ENCODE measurements at places on chromosomes 4 and X.

DNA sequence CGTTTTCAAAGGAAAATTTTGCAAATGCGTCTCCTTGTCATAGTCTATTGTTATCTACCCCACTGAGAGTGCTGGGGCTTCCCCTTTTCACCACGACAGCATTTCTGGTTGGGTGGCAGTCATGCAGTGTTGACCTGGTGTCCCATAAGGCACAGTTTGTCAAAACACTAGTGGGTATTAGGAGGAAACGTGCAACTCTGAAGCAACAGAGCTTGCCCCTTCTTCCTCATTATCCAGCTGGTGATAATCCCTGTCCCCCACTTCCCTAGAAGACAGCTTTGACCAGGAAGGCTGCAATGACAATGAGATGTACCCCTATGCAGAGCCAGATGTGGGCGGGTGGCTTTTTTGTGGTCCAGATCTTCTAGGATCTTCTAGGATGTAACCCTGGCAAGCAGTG lies 1.8 kb downstream of the TBC1D1 start:
- peak; percentile 90 for DNase-seq

DNA sequence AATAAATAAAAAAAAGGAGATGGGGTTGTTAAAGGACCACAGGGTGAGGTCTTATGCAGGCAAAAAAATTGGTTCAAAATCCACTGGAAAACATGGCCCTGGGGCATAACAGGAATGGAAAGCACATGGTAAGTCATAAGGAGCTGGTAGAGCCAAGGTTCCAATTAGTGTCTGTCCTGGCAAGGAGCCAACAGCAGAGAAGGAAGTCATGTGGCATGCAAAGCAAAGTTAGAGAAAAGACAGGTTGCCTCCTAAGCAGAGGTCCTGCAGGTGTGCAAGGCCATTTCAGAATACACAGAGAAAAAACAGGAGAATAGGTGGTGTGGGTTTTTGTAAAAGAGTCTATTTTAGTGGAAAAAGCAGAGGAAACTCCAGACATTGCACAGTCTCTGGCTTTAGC lies 1881.7 kb downstream of the ARAP2 start:
- DNase-seq: peak; percentile 0

GRCh38 chr4:115866364-115866896 lies 753.0 kb upstream of the NDST4 start:
- no peak for DNase-seq

- no peak for DNase-seq
Observed at GRCh38 chrX:124827258-124827845, 481.0 kb downstream of the SH2D1A start.

DNA sequence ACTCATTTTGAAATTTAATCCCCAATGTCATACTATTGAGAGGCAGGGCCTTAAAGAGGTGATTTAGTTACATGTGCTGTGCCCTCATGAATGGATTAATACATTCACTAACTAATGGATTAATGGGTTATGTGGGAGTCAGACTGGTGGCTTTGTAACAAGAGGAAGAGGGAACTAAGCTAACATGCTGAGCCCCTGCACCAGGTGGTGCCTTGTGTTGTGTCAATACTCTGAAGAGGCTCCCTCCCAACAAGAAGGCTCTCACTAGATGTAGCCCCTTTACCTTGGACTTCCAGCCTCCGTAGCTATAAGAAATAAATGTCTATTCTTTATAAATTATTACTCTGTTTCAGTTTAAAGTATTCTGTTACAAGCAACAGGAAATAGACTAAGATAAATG lies 411.9 kb upstream of the EMCN start:
- DNase-seq: no peak

GRCh38 chrX:116417968-116418367 lies 18.4 kb upstream of the SLC6A14 start:
- DNase-seq: no peak

DNA sequence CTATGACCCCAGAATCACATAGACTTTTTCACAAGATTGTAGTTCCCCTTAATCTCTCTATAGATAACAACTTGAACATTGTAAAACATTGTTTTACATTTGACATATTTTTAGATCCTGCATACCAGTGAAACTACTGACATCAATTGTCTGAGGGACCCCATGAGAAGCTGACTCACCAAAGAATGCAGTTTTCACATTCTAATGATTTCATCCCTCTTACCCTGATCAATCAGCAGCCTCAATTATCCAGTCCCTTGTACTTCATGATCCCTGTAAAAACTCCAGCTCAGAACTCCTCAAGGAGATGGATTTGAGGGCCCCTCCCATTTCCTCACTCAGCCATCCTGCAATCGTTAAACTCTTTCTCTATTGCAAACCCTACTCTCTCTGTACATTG lies 411.0 kb upstream of the NDST3 start:
- DNase-seq: no peak

DNA sequence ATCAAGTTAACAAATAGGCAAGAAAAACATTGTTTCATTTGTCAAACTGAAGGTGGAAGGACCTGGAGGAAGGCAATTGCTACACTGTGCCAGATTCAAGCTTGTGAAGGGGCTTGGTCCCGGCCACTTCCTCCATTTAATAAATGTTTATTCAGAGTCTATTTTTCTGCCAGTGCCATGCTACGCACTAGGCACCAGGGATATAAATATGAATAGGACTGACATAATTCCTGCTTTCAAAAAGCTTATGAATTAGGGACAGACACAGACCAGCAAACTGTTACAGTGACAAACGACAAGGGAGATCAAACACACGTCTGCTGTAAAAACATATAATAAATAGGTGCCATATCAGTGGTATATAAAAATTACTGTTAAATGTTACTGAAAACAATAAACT lies 571 bp downstream of the TLR6 start:
- DNase-seq: peak; percentile 36

DNA sequence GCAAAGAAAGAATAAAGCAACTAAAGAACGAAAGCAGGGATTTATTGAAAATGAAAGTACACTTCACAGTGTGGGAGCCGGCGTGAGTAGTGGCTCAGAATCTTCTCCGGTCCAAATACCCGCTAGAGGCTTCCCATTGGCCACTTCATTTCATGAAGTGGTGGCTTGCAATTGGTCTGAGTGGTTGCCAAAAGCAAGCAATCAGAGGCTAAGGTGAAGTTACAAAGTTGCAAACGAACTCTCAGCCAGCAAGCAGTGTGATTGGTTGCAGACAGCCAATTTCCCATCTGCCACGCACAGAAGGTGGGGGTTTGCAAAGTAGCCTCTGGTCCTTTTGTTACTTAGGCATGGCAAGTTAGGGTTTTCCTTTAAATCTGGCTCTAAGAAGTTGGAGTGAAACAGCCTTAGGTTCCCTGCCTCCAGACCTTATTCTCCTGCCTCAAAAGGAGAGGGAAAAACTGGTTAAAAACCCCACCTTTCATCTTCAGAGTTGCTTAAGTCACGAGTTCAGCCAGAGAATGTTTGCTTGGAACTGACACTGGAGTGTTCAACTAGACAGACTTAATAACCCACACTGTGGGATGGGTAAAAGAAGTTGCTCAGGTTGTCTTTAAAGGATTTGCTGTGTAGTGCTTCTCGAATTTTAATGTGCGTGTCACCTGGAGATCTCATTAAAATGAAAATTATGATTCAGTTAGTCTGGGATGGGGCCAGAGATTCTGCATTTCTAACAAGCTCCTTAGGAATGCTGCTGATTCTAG lies 6.9 kb upstream of the CLOCK start:
- DNase-seq: peak; percentile 33

- no peak for DNase-seq
Observed at GRCh38 chr4:32858361-32858760, 2138.2 kb downstream of the PCDH7 start.

DNA sequence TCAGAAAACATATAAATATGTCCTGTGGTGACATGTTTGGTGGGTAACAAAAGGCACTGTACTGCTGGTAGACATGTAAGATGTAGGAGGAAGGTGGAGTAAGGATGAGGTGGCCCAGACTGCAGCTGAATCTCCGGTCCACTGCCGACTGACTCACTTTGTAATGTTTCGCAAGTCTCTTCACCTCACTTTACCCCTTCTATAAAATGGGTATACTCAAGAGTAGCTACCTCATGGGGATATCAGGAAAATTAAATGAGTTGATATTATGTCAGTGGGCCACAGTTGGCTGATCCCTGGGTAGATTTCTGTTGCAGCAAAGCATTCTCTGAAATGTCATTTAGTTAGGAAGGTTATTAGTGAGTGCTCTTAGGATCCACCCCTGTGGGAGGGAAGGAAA lies 22.1 kb downstream of the MRFAP1 start:
- DNase-seq: no peak

DNA sequence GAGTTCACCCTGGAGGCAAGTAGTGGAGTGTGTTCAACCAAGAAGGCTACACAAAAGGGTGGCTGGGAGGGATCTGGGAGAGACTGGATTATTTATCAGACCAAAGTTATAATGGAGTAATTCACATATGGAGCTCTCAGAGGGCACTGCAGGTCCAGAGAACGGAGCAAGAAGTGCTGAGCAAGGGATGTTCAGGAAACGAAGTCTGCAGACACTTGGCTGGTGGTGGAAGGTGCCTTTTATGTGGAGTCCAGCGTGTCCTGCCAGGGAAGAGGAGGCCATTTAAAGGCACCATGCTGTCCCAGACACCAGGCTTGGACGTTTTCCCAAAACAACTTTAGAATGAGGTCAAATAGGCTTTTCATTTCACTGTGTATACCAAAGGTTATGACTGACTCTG lies 130.1 kb downstream of the CEP135 start:
- DNase-seq: no peak

- no peak for DNase-seq
Observed at GRCh38 chrX:71118985-71119535, 664 bp downstream of the MED12 start.

GRCh38 chr4:36914106-36914505 lies 330.4 kb upstream of the NWD2 start:
- DNase-seq: no peak

DNA sequence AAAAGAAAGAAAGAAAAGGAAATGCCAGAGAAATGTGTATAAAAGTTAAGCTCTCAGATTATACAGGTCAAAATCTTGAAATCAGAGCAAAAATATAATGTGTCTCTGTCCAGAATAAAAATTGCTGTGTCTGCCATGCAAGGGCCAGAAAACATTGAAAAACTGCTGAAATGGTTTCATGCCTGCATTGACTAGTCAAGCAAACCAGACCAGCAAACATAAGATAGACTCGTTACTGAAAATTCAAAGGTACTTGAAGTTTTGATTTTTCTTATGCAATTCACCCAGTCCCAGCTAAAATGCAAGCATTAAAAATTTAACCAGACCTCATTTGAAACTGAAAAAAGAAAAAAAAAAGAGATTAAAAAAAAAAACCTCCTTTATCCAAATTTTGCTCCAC lies 37.2 kb upstream of the NPFFR2 start:
- no peak for DNase-seq

GRCh38 chr4:159706704-159707103 lies 603.8 kb downstream of the RAPGEF2 start:
- DNase-seq: no peak

DNA sequence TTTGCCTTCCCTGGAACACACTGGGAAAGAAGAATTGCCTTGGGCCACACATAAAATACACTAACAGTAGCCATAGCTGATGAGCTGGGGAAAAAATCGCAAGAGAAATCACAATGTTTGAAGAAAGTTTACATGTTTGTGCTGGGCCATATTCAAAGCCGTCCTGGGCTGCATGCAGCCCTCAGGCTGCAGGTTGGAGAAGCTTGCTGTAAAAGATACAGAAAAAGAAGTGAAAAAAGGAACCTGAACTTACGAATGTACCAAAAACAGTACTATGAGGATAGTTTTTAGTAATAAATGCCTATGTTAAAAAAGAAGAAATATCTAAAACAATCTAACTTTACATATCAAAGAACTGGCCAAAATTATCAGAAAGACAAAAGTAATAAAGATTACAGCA lies 82.1 kb downstream of the UGT2B28 start:
- no peak for DNase-seq

DNA sequence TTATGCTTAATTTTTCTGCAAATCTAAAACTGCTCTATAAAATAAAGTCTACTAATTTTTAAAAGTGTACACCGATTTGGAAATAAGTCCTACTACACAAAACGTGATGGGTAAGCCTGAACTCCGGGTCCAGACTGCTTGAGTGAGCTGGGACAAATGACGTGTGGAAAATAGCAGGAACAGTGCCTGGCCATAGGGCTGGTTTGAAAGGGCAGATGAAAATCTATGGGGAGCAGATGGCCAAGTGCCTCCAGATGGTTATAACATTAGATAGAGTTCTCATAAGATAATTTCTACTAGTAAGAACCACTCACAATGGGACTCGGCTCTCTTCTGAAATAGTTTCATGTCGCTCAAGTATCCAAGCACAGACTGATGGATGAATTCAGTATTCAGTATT lies 52.5 kb downstream of the F11 start:
- no peak for DNase-seq

- peak; percentile 31 for DNase-seq
Observed at GRCh38 chrX:70434352-70434866, 10.2 kb upstream of the DLG3 start.

DNA sequence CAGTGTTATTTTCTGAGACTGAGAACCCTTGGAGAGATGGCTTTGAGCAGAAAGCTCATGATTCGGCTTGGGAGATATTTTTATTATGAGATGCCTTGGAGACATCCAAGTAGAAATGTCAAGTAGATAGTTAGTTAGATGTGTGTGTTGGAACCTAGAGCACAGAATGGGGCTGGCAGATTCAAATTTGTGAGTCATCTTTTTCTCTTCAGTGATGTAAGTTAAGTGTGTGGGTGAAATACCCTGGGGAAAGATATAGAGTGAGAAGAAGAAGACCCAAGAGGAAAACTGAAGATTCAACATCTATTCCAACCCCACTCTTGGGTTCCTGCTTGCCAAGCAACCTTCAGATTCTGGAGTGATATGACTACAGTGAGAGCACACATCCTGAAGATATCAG lies 580.8 kb upstream of the AMOT start:
- no peak for DNase-seq

DNA sequence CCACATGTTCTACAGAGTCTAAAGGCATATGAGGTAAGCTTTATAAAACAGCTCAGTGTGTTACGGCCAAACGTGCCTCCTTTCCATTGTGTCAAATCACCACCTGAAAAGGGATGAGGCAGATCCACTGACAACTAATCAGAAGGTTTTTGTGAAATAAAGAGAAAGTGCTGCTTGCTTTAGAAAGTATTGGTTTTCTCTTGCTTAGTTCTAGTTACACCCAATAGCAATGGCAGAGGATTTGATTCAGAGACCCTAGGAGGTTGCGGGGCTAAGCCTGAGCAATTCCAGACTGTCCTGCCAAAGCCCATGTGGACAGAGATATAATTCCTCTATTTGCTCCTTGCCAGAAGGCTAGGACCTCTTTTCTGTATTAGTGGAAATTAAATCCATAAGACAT lies 125.5 kb downstream of the SPRY1 start:
- no peak for DNase-seq

DNA sequence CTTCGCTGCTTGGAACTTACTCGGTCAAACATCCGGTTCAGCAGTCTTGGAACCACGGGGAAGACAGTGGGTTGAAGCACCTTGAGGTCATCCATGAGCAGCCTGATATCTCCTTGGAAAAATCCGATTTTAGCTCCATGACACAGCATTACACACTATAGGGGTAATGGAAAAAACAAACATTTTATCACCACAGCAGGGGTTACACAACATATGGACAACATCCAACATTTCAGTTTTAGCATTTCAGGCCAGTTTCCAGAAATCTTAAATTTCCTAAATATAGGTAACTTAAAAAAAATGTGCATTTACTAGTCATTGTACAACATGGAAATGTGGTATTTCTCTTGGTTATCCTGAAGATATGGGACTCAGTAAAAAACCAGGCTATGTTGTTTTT lies 34.4 kb upstream of the CENPU start:
- no peak for DNase-seq

- no peak for DNase-seq
Observed at GRCh38 chrX:153459986-153460385, 10.4 kb downstream of the HAUS7 start.

GRCh38 chr4:56803471-56803870 lies 18.0 kb downstream of the SPINK2 start:
- DNase-seq: peak; percentile 90
